CD4-positive, alpha-beta T cell treated with Interleukin-17A for 1 hour (primary cell): ENCODE measurements at places on chromosomes 2 and 18.

DNA sequence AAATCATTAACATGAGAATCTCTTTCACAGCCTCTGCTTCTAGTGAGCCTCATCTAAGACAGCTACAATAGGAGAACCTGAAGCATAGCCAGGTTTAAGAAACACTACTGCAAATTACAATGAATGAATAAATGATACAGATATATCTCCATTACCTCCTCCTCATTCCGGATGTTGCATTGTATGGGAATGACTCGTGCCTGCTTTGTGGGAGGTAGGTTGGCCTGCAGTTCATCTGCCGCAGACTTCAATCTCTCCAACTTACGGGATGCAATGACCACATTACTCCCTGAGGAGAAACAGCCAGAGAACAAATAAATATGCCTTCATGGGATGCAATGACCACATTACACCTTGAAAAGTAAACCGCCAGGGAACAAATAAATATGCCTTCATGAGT lies 15.4 kb downstream of the PECR start:
- DNase-seq = no peak

GRCh38 chr2:12176623-12177454 lies 430.4 kb downstream of the LPIN1 start:
- no peak for DNase-seq

- no peak for DNase-seq
Measured at GRCh38 chr2:204135752-204136151, 199.2 kb downstream of the ICOS start.

DNA sequence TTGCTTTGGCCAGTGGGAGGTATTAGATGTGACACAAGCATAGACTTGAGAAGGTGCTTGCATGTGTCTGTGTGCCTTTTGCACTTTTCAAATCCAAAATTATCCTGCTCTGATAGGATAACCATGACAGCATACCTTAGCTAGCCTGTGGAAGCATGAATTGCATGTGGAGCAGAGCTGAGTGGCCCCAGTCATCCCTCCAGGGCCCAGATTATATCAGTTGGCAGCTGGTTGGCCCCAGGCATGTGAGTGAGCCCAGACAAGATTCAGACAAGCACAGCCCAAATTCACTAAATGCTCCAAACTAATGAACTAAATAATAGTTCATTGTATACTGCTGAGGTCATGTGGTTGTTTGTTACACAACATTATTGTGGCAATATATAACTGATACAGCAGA lies 18.8 kb downstream of the TACR1 start:
- DNase-seq = no peak

DNA sequence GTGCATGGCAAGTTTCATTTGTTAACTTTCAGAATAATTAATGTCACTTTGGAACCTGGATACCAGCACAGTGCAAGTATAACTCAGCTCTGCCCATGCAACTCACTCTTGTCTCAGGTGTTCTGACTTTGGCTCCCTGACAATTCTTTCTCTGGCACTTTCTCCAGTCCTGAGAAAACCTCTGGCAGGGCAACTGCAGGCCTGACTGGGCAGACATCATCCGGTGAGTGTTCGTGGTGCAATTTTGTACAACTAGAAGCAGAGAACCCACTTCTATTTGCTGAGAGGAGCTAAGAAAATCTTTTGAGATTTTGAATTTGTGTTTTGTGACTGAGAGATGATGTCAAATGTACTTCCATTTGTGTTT lies 143.0 kb downstream of the AQP4 start:
- no peak for DNase-seq
